Fibroblast of upper back skin (primary cell): ENCODE measurements at places on chromosomes 6 and 20.

- no peak for DNase-seq
Measured at GRCh38 chr6:91497770-91498169, 910.9 kb upstream of the MAP3K7 start.

DNA sequence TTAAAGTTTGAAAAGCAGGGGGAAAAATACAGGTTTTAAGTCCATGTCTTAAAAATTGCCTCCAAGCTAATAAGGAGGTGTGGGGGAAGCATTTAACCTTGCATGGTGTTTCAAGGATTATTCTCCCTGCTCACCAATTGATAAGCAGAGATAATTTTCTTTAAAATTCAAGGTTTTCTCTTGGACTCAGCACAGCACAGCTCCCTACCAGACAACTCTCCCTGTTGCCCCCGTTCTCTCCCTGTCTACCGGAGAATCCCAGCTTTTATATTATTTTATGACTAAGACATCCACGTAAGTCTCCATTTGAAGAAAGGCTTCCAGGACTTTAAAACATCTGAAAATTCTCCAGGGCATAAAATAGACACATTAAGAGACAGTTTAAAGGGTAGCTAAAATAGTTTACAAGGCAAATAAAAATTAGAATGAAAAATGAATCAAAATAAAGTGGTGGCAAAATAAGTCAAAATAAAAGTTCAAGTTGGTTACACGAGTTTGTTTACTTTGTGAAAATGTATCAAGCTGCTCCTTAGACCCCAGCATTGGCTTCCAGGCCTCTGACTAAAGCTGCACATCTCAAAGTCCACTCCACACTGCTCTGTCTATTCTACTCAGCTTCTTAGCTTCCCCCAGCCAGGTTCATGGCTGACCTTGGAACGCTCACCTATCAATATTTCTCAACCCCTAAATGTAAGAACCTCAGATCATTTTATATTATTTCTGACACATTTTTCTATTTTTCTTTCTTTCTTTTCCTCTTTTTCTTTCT is 188.6 kb upstream of the PLCB4 start:
- DNase-seq: no peak

GRCh38 chr6:5279891-5280338 is 18.6 kb downstream of the FARS2 start:
- DNase-seq: no peak

DNA sequence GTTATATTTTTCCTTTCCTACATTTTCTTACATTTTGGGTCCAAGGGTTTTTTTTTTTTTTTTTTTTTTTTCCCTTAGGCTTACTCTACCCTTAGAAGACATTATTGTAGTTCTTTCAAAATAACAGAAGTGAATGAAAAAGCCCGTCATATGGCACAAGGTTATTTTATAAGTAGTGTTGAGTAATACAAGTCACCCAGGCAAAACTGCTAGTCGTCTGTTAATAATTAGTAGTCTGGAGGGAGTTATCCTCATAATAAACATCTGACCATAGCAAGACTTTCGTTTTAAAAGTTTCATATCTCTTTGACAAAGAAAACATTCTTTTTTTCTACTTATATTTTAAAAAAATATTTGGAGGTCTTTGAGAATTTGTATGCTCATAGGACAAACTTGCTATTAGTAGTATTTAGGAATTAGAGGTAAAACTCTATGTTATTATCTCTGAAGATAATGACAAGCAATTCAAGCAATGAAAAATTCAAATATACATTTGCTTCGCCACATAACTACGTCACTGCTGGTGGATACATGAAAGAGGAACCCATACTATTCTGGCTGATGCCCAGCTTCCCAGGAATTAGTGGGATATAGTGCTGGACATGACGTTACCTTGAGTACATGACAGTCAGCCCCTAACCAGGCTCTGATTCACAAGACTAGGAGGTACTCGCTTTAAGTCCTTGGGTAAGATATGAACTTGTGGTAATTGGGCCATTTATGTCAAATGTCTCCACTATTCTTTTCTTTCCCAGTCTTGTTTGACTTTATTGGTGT is 532.8 kb downstream of the GRIK2 start:
- peak; percentile 37 for DNase-seq

- DNase-seq: no peak
Measured at GRCh38 chr6:97021194-97021593, 96.7 kb downstream of the KLHL32 start.

GRCh38 chr6:3088968-3089367 is 20.7 kb downstream of the RIPK1 start:
- peak; percentile 26 for DNase-seq

- DNase-seq: no peak
Measured at GRCh38 chr6:112343390-112343789, 3.7 kb upstream of the RFPL4B start.

- DNase-seq: no peak
Measured at GRCh38 chr6:129417416-129418086, 292.4 kb downstream of the ARHGAP18 start.

GRCh38 chr6:152270301-152270925 is 366.7 kb downstream of the SYNE1 start:
- DNase-seq: peak; percentile 62

- DNase-seq: no peak
Measured at GRCh38 chr6:11298651-11299420, 66.4 kb upstream of the NEDD9 start.

DNA sequence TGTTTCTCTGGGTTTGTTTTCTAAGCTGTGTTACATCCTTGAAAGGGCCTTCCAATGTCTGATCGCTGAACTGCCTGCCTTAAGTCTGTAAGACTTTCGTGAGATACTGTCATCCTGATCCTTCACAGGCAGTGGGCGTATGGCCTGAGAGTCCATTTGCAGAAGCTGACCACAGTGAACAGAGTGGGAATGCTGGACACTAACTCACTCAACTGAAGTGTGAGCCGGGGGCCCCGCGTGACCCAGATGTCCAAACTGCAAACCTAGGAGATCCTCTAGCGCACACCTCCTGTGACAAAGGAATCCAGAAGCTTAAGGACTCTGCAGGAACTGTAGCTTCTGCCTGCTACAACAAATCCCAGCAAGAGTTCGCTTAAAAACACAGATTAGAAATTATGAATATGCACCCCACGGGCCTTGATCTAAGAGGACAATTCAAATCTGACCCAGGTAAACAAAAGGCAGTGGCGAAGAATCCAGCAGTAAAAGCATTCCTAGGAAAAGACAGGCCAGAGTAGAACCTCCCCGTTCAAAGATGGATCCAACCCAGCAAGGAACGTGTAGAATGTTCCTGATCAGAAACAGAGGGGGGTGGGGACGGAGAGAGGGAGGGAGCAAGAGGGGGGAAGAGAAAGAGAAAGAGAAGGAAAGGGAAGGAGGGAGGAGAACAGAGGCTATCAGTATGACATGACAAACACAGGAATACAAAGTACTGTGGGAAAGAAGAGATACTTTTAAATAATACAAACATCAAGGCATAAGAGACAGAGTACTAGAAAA is 135.0 kb upstream of the AFDN start:
- no peak for DNase-seq

GRCh38 chr20:62551407-62552323 is 75.9 kb upstream of the GATA5 start:
- no peak for DNase-seq

DNA sequence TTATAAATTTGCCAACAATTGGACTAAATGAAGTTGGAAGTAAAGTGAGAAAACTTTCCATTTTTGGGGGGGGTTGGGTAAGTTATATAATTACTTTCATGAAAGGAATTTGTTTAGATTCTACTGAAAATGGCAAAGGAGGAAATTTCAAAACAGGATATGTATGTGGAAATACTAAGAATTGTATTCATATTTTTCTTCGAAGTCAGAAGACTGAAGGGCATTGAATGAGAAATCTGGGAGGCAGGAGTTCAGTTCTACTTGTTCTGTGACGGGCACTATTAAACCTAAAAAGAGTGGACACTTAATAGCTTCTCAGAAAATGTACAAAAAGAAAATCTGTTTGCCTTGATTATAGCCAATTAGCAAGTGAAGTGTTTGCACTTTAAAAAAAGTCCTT is 114.7 kb downstream of the PRIM2 start:
- DNase-seq: peak; percentile 78

GRCh38 chr20:38961530-38962043 is 557 bp upstream of the DHX35 start:
- DNase-seq: no peak

- no peak for DNase-seq
Measured at GRCh38 chr6:75759207-75759606, 10.2 kb downstream of the MYO6 start.
